AG09309 (cell line): ENCODE measurements at places on chromosomes 1 and 21.
A peak's percentile ranks its signal among the peaks of the same experiment; 100 is the strongest.

- DNase-seq = peak; percentile 33
Observed at GRCh38 chr1:21337928-21338572, 47.8 kb upstream of the ECE1 start.

GRCh38 chr1:106746448-106747085 is 309.9 kb upstream of the PRMT6 start:
- DNase-seq = no peak

GRCh38 chr1:14592004-14592631 is 6.4 kb upstream of the KAZN start:
- DNase-seq = no peak

GRCh38 chr1:185816460-185816859 is 82.3 kb downstream of the HMCN1 start:
- peak; percentile 73 for DNase-seq

DNA sequence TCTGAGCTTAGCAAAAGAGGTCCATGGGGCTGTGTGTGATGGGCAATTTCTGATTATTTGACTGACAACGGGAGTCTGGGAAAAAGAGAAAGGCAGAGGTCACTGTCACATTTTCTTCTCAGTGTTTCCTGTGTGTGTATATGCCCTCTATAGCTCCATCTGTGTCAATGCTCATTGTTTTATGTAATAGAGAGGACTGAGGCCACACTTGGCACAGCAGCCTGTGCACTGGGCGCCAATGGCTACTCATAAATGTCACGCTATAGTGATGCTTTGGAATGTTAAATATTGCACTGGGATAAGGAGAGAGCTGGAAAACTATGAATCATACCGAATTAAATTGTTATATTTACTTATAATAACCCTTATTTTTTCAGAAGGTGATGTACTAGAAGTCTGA is 365.4 kb downstream of the NEGR1 start:
- DNase-seq = no peak

DNA sequence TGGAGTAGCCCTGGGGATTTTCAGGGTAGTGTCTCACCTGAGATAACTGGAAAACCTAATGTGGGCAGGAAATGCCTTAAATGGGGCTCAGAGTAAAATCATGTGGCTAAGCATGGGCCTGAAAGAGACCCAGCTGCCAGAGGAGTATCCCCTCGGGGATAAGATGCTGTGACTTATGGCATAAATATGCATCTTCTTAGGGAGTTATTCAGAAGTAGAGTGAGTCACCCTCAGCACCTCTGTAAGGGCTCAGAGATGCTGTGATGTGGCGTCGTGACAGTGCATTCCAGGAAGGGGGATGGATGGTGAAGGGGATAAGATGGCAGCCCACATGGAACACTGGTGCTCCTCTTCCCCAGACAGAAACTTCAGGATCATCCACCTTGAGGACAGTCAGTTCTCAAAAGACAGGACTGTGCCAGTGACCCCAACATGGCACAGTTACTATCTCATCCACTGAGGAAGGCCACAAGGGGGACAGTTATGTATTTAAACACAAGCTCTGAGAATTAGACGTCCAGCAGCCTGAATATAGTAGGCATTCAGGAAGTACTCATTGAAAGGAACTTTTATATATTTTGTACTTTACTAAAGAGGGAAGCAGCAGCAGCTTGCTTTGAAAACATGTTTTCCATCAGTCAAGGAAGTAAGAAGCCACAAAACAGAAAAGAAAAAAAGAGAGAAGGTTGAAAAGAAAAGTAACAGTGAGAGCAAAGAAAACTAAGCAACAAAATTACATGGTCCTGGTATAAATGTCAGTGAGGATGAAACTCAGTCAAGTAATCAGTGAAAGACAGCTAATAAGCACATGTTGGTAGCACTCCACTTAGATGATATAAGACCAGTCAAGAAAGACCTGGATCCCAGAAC is 8.3 kb downstream of the IL24 start:
- DNase-seq = peak; percentile 88

DNA sequence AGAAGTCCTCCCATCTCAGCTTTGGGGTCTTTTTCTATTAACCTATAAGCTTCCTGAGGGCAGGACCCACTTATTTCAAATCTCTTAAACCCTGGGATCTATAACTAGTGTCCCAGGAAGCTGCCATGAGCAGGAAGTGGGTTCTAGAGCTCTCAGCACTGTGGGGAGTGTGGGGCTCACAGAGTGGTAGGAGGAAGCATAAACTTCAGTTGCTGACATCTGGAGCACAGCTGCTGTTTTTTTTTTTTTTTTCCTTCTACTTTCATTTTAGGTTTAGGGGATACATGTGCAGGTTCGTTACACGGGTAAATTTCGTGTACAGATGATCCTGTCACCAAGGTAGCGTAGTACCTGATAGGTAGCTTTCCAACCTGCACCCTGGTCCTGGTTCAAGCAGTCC is 59.3 kb downstream of the AK4 start:
- no peak for DNase-seq

DNA sequence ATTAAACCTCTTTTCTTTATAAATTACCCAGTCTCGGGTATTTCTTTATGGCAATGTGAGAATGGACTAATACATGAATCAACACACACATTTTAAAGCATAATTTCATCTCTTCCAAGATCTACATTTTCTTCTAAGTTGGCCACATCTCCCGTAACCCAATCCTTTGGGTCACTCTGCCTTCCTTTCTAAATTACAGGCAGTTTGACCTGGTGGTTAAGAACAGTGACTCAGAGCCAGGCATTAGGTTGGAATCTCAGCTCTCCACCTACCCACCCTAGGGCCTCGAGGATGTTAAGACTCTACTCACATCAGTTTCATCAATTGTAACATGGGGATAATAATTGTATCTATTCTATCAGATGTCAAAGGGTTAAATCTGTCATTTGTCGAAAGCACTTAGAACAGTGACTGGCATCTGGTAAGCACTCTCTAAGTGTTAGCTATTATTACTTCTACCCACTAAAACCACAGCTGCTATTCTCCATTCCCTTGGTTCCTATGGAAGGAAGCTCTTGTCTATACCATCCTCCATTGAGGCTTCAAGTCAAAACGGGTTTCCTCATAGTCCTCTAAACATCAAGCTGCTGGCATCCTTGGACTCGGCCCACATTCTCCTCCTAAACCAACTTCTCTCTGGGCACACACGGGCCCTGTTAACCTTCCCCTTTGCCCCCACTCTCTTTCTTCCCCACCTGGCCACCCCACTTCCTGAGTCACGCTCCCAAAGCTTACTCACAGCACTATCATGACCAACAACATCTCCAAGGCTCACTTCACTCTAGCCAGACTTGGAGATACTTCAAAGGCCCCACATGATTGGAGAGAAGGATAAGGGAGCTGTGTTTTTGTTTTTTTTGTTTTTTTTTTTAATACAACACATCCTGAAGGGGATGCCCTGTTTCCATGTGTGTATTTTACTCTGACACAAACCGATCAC is 116.9 kb downstream of the TGFBR3 start:
- DNase-seq = no peak

GRCh38 chr21:31895077-31895835 is 22.4 kb downstream of the HUNK start:
- DNase-seq = no peak

DNA sequence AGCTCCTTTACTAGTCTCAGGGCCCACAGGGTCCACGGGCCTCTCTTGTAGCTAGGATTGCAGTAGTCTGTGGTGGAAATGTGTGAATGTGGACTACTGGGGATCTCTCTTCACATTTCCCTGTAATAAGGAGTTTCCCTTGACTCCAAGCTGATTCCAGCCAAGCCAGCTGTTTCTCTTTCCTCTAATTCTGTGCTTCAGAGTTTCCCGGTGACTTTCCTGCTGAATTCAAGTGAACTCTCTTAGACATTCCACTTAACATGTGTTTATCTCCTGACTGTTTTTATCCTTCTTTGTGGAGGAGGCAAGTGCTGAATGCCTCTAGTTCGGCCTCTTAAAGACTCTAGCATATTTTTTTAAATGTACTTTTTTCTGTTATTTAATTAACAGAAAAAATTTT is 354.0 kb upstream of the RGS18 start:
- no peak for DNase-seq

DNA sequence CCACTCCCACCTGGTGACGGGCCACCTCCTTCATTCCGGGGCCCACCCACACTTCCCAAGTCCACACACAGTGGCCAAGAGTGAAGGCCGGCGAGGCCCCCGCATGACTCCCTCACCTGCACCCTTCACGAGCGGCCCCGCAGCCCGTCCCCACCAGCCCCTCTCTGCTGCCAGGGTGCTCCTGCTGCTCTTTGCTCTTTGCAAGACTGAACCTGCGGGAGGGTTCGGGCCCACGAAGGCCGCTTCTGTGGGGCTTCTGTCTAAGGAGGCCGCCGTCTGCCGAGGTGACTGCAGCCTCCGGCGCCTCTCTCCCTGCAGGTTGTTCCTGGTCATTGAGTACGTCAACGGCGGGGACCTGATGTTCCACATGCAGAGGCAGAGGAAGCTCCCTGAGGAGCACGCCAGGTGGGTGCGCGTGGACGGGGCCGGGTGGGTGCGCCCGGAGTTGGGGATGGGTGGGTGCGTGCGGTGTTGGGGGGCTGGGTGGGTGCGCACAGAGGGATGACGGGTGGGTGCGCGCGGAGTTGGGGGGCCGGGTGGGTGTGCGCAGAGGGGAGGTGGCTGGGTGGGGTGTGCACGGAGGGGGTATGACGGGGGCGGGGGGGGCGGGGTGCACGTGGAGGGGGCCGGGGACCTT is 25.3 kb downstream of the FAAP20 start:
- DNase-seq = no peak

DNA sequence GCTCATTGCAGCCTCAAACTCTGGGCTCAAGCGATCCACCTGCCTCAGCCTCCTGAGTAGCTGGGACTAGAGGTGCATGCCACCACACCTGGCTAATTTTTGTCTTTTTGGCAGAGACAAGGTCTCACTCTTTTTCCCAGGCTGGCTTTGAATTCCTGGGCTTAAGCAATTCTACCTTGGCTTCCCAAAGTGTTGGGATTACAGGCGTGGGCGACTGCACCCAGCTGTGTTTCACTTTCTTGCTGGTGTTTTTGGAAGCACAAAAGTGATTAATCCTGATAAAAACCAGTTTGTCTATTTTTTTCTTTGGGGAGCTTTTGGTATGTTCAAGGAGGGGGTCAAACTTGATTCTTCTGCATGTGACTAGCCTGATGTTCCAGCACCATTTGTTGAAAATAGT is 19.3 kb downstream of the RNF11 start:
- no peak for DNase-seq

GRCh38 chr1:202505356-202505755 is 156.9 kb downstream of the PPP1R12B start:
- peak; percentile 20 for DNase-seq

GRCh38 chr1:23544444-23545389 is 13.7 kb upstream of the E2F2 start:
- no peak for DNase-seq

DNA sequence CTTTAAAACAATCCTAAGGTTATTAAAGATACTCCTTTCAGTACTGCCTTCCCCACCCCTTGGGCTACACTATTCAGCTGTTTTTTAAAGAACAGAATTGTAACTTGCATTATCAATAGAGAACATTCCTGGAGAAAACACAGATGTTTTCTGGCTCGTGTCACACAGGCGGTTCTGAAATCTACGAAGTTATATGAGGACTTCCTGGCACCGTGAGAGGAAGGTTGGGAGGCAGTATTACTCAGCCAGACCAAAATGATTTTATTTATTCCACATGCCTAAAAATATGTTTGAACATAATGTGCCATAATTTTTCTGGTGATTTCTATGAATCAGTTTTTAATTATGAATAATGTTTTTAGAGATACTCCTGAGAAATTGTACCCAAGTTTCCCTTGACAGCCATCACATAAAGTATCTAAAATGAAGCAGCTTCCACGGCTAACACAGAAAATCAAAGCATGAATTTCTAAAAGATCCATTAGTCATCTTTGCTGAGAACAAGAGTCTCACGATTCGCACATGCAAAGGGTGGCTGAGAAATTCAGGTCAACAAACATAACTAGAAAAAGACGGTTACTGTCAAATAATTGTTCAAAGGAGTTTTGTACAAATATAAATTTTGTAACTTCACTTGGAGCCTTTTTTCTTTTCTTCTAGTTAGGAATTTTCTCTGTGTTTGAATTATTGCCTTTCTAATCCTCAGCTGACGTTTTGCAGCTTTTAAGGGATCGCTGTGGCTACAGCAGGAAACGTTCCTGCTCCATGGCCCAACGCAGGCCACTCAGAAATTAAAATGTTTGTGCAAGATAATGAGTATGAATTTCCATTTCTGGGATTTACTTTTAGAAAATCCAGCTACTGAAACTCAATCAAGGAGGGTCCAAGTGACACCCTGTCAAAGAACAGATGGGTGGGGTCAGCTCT is 8.0 kb upstream of the SIM2 start:
- no peak for DNase-seq

GRCh38 chr1:58754073-58754613 is 29.7 kb downstream of the JUN start:
- DNase-seq = no peak

DNA sequence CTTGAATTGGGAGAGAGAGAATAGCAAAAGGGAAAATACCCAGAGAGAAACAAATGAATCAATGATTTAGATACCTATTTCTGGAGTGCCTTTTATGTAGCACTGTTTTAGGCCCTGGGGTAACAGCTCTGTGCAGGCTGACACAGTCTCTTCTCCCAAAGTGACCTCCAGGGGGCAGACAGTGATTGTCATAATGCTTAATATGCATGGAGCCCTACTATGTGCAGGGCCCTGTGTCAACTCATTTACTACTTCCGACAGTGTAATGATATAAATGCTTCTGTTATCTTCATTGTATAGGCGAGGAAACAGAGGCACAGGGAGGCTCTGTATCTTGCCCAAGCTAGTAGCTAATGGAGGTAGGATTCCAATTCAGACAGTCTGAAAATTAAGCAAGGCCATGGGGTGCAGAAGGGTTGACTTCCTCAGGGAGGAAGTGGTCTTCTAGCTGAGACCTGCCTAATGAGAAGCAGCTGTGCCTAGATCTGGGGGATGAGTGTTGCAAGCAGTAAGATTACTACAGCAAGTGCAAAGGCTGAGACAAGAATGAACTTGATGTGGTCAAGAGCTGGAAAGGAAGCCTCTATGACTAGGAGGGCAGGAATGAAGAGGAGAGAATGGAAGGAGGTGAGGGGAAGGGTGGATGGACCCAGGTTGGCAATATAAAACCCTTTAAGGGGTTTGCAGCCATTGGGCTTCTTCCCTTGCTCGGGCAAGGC is 16.2 kb upstream of the SERINC2 start:
- DNase-seq = peak; percentile 91

GRCh38 chr1:236175642-236176336 is 33.5 kb downstream of the GPR137B start:
- DNase-seq = no peak

DNA sequence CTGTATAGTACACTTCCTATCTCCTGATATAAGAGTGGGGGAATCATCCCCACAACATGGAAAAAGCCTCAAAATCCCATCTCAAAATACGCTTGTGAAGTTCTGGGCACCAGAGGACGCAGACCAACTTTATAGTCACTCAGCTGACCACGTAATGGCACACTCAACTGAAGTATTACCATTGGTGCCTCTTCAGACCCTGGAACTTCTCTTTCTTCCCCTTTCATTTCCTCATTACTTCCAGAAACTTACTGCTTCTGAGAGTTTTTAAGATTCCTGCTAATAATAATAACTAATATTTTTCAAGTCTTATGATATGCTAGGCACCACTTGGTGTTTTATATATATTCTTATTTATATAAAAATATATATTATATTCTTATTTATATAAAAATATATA is 202.6 kb downstream of the PTPRC start:
- DNase-seq = no peak

GRCh38 chr1:19350566-19350965 is 38.4 kb downstream of the SLC66A1 start:
- DNase-seq = no peak
